ENCODE measurements at places on chromosomes 5 and 9.

- DNase-seq, result no peak
These were observed 18.1 kb downstream of the GCNT4 start for GRCh38 chr5:75034137-75034739.

GRCh38 chr9:95226921-95227320, 90.6 kb downstream of the FANCC start:
- DNase-seq, result no peak

GRCh38 chr9:76684213-76684612, 80.0 kb upstream of the PCA3 start:
- DNase-seq, result no peak

DNA sequence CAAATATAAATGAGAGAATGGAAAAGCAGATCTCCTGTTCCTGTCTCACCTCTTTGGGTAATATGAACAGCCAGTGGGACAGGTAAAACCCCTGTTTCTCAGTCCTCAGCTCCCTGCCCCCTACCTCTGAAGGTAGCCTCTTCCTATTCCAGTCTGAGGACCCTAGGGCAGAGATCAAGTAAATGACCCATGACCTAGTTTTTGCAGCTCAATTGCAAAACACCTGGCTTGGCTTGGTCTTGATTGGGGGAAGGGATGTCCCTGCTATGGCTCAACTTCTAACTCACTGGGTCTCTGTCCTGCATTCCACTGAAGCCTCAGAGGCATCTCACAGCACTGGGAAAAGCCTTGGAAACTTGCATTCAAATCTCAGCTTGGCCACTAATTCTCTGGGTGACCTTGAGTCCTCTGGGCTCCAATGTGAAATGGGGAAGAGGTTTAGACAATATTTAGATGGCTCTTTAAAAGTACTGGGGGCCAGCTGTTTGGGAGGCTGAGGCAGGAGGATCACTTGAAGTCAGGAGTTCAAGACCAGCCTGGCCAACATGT, 1.6 kb upstream of the GALT start:
- DNase-seq, result no peak

- no peak for DNase-seq
These were observed 110.8 kb downstream of the FGF10 start for GRCh38 chr5:44278469-44278868.

DNA sequence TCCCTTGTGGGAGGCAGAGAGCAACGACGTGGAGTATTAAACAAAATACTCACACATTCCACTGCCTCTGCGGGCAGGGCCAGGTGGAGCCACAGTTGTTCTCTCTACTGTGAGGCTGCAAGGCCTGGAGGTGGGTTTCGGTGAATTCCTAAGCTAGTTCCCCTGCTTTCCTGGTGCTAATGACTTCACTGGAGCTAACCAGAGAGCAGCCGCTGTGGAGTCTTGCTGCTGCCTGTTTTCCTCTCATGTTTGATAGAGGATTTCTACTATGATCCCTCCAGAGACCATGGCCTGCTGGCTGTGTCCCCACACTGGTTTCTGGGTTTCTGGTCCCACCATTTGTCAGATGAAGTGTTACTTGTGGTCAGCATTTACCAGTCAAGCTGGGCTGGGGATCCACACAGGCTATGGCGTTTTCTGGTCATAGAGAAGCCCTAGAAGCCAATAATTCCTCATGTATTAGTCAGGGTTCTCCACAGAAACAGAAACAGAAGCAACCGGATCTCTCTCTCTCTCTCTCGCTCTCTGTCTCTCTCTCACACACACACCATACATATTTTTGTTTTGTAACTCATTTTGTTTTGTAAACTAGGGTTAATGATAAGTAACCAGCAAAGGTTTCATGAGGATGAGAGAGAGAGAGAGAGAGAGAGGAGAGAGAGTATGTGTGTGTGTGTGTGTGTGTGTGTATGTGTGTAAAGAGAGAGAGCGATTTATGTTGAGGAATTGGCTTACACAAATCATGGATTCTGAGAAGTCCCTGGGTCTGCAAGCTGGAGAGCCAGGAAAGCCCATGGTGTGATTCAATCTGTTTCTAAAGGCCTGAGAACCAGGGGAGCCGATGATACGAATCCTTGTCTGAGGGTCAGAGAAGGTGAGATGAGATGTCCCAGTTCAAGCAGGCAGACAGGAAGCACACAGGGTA, 403.0 kb downstream of the GADD45G start:
- no peak for DNase-seq

- no peak for DNase-seq
These were observed at the start of gene KCNIP1 for GRCh38 chr5:170503990-170504596. Gene KCNIP1 (plus strand): TSS chr5:170504020.

GRCh38 chr9:128406848-128407391, 13.7 kb upstream of the CERCAM start:
- peak; percentile 69 for DNase-seq

GRCh38 chr5:53368516-53368915, 111.9 kb upstream of the FST start:
- peak; percentile 79 for DNase-seq

DNA sequence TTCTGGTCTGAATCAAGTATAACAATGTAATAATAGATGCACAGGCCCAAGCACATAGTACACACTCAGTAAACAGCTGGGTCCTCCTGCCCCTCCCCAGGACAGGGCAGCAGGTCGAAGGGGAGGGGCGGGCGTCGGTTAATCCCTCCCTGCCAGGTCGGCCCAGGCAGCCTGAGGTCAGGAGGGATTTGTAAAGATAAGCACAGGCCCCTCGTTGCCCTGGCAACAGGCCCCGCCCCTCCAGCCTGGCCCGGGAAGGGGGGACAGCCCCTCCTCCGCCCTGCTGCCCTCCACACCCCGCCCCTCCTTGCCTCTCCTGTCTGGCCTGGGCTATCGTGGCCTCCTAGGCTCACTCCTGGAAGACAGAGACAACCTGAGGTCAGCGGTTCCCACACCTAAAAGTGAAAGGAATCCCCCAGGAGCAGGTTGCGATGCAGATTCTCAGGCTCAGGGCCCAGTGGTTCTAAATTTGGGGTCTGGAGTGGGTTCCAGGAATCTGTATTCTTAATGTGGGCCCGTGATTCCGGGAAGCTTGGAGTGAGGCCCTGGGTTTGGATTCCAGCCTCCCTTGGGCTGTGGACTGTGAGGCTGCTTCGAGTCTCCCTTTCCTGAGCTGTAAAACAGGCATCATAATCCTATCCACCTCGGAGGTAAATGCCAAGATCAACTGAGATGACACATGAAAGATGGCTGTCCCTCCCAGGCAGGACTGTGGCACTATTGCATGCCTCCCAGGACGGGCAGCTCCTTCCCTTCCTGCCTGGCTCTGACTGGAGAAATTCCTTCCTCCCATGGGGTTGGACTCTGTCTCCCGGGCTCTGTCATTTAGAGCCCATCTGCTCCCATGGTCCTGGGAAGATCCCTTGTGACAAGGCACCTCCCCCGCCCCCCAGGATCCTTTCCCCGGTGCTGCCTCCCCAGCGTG, 4.4 kb downstream of the CRB2 start:
- no peak for DNase-seq

DNA sequence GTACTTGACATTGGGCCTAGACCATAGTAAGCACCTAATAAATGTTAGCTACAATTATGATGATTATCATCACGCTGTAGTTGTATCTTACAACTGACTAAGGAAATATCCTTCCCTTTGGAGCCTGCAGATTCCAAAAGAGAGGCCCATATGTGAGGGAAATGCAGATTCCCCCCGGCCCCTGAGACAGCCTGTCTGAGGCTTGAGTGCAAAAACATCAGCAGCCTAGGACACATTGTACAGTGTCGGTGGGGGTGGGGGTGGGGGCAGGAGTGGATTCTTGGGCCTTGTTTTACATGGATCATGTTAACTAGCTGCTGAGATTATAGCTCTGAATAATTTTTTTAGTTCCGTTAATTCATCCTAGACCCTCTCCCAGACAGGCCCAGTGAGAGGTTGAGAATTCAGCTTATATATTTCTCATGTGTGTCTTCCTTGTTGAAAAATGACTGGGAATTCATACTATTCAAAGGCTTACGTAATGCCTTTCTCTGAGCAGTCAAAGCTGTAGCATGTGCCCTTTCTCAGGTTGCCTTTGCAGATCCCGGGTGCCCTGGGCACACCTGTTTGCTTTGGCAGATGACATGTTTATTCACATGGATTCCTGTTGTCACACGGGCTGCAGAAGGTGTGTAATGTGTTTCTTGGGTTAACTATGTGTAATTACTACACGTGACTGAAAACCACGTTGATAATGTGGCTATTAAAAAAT, 262.8 kb downstream of the NR3C1 start:
- no peak for DNase-seq

- DNase-seq, result no peak
These were observed 115.2 kb downstream of the TMC1 start for GRCh38 chr9:72636621-72637020.

- no peak for DNase-seq
These were observed 423 bp downstream of the IPPK start for GRCh38 chr9:92669527-92669889.

DNA sequence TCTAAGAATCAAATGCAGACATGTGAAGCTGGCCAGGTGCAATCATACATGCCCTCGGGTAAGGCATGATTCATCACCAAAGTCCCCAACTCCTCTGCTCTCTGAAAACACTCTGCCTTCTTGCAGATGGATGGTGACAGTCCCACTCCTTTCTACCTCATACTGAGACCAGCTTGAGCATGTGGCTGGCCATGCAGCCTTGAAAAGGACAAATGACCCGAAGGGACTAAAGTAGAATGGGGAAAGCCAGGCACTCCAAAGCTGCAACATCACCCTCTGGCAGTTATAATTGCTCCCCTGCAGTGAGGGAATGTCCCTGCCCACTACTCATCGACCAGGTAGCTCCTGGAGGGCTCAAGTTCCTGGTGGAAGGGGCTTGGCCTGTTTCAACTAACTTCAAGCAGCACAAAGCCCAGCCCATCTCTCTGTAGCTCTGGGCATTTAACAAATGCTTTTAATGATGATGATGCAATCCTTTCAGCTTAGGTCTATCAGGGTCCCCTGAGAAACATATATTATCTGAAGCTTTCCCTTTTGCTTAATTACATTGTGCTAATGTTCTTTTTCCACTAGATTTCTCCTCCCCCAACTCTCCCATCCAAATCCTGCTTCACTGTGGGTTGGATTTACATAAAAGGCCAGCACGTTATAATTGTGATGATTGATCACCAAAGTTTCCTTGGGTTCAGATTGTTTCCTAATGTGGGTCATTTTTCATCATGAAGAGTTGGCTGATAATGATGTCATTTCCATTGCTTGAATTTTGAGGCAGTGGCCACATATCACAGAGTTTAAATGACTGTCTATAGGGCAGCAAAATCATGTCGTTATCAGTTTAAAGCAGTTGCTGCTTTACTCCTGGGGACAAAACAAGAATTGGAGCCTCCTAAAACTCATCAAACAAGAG, 436.5 kb upstream of the SLC30A5 start:
- DNase-seq, result no peak

DNA sequence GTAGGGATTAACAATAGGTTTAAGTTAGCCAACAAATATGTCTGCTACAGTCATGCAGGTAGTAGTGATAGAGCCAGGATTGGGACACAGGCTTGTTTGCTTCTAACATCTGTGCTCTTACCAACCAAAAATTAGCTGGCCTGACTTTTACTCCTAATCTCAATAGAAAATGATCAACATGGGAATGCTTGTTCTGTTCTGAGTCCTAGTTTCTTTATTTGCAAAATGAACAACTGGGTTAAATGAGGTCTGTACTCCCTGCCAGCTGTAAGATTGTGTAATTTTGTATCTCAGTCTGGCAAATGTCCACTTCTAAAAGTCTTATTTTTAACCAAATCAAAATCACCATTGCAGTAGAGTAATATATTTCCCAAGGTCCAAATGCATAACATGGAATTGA, 216.8 kb downstream of the NMUR2 start:
- no peak for DNase-seq

DNA sequence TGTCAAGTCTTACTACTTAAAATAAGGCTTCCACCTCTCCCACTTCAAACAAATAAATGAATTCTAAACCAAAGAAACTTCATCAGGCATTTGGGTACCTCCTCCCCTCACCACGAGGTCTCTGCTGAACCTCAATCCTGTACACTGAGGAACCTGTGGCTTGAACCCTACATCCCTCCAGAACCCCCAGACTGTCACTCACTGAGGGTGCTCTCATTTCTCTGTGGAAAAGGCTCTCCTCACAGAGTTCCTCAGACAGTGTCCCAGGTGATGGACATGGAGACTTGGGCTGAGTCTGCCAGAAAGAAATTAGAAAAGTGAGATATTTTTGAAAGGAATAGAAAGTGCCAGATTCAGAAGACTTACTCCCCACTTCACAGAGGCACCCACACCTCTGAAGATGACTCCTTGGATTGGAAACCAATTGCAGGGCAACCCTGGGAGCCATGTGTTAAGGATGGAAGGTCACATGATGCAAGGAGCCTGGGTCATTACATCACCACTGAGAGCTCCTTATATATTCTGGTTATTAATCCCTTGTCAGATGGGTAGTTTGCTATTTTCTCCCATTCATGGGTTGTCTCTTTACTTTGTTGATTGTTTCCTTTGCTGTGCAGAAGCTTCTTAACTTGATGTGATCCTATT, 19.8 kb downstream of the MLANA start:
- DNase-seq, result peak; percentile 9

GRCh38 chr9:132606066-132606465, 23.7 kb downstream of the BARHL1 start:
- no peak for DNase-seq

- no peak for DNase-seq
These were observed 9.9 kb downstream of the HNRNPH1 start for GRCh38 chr5:179613460-179614071.

DNA sequence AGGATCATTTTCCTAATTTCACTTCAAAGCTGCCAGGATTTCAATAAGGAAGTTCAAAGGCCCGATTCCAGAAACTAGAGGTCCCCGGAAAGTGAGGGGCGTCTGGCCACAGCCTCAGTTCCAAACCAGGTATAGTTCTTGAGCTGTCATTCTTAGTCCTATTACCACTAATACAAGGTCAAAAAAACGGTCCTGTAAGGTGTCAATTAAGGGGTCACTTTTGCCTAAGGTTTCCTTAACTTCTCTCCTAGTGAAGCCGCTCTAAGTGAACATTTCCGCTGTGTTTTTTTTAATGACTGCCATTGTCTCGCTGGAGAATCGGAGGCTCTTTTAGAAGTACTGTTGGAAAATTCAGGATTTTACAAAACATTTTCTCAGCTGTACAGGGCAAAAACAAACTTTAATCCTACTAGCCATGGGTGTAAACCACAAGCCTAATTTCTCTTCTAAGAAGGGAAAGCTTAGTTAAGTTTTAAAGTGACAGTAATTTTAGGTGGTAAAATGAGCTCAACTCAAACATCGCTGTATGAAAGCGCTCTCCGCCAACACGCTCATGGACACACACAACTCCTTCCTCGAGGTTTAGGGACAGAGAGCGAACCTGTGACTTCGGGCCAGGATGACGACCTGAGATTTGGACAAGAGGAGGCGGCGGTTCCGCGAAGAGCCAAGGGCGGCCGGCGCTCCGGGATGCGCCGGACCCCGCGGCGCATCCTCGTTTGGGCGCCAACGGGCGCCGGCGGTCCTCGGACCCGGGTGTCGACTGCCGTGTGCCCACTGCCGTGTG, 76.7 kb upstream of the IFNE start:
- DNase-seq, result peak; percentile 61

GRCh38 chr9:128102861-128103588, 24.5 kb downstream of the PTGES2 start:
- no peak for DNase-seq
